ENCODE measurements at places on chromosomes 1 and 21.

DNA sequence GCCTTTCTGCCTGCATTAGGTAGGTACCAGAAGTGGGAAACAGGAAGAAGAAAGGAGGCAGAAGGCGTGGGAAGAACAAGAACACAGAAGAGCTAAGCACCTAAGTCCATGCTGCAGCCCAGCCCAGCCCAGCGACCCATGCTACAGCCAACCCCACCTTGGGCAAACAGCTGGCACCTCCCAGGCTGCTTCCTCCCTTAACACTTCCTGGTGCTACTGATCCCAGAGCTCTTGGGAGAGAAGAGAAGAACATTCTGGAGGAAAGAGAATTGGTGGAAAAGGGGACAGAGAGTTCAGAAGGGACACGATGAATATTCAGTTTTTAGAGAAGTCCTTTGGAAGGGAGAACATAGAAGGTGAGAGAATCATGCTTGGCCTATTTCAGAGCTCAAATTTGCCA, 28.5 kb downstream of the PLEKHA6 start:
- no peak for DNase-seq

GRCh38 chr21:14952916-14953315, 111.9 kb downstream of the NRIP1 start:
- DNase-seq = no peak

GRCh38 chr1:7526867-7527732, 244.0 kb upstream of the VAMP3 start:
- no peak for DNase-seq

- DNase-seq = no peak
Observed at GRCh38 chr1:199307496-199308264, 668.8 kb downstream of the PTPRC start.

GRCh38 chr1:213416461-213417224, 365.6 kb downstream of the RPS6KC1 start:
- DNase-seq = no peak

DNA sequence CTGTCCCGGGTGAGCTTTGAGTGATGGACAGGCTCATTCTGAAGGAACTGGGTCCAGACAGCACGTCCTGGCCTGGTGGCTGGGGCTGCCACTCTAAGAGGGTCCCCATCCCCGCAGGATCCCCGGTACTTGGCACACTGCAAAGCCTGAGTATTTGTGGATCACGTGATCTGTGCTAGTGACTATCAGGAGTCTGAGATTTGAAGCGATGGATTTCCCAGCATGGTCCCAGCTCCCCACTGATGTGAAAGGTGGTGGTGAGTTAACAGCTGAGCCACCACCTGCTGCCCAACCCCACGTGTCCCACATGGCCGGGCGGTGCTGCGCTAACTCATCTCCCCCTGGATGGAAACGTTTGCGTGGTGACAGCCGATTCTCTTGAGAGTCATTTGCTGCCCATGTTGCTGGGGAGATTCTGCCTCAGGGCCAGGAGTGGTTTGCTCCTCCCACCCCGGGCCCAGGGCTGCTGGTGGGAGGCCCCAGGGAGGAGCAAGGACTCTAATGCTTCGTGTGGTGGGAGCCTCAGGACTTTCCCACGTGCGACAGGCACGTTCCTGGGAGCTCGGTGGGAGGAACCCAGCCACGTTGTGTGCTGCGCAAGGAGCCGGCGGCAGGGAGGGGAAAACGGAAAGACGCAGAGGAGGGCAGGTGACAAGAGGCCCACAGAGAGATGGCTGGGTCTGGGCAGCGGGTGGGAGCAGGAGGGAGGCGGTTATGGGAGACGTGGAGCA, 15.1 kb downstream of the FAAP20 start:
- no peak for DNase-seq

DNA sequence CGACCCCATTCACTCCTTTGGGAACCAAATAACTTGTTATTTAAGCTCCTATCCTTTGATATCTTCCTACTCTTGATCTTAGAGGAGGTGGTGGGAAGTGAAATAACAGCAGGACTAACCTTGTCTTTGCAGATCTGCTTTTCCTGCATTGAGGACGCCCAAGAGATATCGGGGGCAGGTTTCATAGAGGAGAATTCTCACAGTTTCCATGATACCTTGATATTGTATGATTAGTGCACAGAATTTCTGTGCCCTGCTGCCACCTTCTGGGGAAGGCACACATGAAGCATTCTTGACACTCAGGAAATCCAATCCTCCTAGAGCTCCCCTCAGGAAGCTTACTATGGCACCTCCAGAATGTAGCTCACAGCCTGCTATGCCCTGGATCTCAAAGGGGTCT, 1.6 kb downstream of the CD1B start:
- DNase-seq = no peak

DNA sequence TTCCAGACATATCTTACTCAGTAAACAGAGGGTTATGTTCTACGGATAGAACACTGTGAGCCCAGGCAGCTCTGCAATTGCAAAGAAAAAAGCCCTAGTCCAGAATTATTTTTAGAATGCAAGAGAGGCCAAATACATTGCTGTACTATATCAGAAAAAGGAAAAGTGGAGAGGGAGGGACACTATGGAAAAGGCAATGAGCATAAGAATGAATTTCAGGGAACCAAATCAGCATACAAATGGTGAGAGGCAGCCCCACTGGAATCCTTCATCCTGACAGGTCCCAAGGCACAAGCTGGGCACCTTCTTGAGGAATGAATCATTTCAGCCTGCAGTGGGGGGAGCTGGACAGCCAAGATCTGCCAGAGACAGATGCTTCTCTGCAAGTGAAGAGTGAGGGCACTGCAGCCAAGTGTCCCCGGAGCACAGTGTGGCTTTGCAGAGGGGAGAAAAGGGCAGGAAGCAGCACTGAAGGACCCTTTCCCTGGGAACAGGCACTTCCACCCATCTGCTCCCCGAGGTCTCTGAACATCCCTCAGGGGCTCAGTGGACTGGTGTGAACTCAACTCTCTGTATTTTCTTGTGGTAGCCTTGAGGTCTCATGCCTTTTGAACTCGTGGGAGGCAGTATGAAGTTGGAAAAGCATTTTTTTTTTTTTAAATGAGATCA, 115.6 kb downstream of the XCL2 start:
- no peak for DNase-seq

DNA sequence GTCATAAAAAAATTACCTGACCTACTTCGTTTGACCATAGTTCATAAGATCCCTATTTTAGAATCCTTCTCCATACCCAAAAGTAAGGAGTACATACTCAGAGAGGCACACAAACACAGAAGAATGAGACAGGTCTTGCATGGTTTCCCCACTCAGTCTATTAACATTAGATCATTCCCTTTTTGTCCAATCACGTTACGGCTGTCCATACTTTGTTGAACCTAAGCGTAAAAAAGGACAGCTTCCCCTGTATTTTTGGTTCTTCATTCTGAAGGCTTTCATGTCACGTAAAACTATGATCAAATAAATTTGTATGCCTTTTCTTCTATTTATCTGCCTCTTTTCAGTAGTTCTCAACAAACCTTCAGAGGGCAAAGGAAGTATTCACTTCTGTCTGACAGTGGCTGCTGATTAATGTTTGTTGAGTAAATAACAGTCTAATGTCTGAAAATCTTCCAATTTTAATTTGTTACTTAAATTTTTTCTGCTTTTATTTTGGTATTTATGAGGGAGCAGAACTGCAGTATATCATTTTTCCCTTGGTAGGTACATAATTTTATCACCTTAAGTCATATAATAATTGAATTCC, 16.4 kb downstream of the PKN2 start:
- no peak for DNase-seq

- no peak for DNase-seq
Observed at GRCh38 chr1:225626698-225627097, 26.2 kb downstream of the ENAH start.

DNA sequence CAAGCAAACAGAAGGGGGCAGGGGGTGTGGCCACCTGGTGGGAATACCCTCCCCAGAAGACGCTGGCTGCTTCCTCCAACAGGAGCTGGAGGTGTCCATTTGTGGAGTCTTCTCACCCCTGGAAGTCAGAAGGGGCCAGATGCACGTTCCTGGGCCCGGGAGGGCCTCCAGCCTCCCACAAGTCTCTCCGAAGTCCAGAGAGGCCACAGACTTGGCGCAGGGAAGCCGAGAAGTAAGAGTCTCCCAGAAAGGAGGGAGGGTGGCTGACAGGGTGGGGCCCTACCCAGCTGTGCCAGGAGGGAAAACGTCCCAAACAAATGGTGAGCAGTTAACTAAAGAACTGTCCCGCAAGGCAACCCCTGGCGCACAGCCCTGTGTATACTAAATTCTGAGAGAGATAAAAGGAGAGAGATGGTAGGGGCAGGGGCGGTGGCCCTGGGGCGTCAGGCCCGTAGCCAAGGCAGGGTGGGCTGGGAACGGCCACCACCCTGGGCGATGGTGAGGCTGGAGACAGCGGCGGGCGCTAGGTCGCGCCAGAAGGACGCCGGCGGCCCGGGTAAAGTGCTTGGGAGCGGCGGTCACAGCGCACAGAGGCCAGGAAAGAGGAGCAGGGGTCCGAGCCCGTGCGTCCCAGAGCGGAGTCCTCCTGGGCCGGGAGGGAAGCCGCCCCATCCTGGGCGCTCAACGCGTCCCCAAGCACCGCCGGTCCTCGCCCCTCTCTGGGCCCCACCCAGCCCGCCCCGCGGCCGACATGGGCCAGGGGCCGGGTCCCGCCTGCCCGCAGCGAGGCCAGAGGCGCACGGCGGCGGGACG, 1.2 kb downstream of the CHD5 start:
- no peak for DNase-seq

DNA sequence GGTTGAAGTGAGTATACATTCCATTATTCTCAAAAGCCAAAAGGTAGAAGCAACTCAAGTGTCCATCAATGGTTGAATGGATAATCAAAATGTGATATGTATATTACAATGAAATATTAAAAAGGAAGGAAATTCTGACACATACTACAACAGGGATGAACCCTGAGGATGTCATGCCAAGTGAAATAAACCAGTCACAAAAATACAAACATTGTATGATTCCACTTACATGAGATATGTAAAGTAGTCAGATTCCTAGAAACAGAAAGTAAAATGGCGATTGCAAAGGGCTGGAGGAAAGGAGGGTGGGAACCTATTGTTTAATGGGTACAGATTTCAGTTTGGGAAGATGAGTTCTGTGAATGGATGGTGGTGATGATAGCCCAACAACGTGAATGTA, 5.8 kb downstream of the SLC44A3 start:
- DNase-seq = no peak

GRCh38 chr1:109201123-109201703, 12.5 kb upstream of the SARS1 start:
- peak; percentile 38 for DNase-seq

GRCh38 chr1:38783640-38784229, 75.8 kb downstream of the RRAGC start:
- no peak for DNase-seq

GRCh38 chr1:44218503-44219300, 5.4 kb downstream of the DMAP1 start:
- DNase-seq = no peak

DNA sequence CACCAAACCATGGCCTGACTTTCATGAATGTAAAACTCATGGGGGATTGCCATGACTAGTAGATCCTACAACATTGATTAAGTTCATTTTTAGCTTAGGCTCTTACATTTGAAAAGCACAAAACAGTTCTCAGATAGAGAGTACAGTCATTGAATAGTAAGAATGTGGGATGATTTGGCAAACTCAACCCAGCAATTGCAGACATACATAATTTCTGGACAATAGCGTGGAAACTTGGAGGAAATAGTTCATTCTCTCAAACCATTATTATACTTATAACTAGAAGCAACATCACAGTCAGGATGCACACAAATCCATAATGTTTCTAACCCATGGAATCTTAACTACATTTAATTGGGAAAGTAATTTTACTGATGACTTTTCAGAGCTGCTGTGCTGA, 598.2 kb downstream of the LMO4 start:
- DNase-seq = no peak

GRCh38 chr1:106768501-106768900, 288.0 kb upstream of the PRMT6 start:
- peak; percentile 32 for DNase-seq

GRCh38 chr1:212721388-212722247, 22.0 kb upstream of the BATF3 start:
- peak; percentile 80 for DNase-seq

GRCh38 chr1:72283307-72284083, 1.2 kb upstream of the NEGR1 start:
- peak; percentile 38 for DNase-seq

DNA sequence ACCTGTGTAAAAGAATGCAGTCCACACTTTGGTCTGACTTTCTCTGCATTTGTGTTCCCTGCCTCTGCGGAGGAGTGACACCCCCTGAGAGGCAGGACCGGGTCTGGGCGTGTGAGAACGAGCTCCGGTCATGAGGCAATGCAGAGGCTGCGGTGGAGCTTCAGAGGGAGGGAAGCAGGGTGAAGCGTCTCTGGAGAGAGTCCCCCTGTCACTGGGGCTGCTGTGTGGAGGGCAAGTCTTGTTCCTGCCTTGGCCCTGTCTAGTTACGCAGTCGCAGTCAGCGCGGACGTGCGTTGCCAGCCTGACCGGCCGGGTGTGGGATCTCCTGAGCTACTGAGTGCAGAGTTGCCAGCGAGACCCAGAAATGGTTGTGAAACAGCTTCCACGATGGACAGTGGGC, 48.5 kb downstream of the BACE2 start:
- DNase-seq = no peak

DNA sequence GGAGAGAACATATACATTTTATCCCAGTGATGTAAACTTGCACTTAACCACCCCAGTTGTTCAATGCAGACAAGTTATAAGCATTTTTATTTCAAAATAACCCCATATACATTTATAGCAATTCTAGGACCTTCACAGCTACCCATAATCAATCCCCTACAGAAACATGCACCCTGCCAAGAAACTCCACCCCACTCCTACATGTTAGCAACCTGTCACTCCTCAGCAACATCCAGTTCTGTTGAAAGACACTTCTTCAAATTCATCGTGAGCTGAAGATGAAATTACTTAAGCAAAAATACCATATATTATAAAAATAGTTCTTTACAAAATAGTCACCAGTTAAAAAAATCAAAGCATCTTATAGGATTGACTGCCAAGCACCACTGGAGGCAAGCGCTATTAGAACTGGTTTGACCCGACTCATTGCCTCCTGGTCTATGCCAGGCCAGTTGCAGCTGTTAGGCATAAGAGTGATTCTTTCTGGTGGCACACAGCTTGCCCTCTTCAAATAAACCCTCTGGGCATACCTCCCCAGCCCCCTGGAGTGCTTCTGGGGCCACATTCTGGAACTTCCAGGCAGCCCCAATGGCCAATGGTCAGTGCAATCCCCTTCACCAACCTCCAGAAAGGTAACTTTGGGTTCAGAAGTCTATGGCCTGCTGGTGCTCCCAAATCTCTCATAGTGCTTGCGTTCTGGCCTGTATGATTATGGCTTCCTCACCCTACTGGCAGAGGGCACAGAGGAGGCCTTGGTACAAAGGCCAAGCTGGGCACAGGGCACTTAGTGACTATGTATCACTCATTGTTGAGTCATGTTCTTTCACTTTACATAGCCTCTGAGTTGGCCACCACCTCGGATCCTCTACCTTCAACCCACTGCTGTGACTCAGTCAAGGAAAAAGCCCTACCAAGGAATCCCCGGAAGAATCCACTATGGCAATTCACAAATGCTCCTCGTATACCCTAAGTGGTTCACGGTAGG, 72.2 kb upstream of the RALGPS2 start:
- no peak for DNase-seq

DNA sequence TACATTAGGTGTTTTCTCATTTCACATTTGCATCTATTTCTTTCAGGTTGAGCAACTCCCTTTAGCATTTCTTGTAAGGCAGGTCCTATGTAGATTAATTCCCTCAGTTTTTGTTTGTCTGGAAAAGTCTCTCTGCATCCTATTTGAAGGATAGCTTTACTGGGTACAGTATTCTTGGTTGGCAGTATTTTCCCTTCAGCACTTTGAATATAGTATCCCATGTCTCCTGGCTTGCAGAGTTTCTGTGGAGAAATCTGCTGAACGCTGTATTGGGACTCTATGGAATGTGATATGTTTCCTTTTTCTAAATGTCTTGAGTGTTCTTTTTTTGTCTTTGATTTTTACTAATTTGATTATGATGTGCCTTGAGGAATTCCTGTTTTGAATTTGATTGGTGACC, 28.9 kb upstream of the FAM163A start:
- DNase-seq = no peak
